ENCODE measurements at places on chromosomes 16 and 17. TPM values are rescaled to one million over a fixed set of nuclear protein-coding genes. Genes with fewer than 3 reads are reported as not detected.

Gene TNFAIP1
- 55.8 TPM for total RNA-seq

Gene CXCL16
- total RNA-seq = 5.3 TPM

Gene CDH3
- total RNA-seq = 16.7 TPM

Gene CCL17
- not detected for total RNA-seq

DNA sequence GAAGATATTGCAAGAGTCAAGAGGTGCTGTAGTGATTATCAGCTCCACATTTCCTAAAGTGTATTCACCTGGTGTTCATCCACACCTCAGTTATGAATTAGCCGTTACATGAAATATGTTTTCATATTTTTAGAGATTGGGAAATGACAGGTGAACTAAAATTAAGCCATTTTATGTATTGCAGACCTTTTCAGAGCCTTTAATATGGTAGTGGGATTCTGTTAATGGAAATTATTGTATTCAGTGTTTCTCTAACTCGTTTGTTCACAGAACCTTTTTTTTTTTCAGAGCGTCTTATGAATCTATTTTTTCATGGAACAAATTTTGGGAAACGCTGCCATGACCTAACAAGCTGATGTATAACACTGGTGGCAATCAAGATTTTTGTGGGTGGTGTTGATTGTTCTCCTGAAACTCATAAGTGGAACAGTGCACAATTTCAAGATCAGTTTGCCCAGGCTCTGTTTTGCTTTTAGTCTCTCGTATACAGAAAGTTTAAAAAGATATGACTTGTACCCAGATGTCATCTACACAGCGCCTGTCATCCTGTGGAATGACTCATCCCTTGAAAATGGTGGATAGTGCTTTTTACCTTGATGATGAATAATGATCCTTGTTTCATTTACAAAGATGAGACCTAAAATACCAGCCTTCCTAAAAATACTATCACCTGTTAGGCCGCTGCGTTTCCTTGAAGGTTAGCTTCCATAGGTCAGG is 88.8 kb downstream of the ARHGAP44 start:
- no peak for DNase-seq
- H3K4me1 ChIP-seq = no peaks in the 10 kb centered on the region
- H3K27ac ChIP-seq = no peak overlapping the region
- H3K4me3 ChIP-seq = no peak overlapping the region

GRCh38 chr17:76687298-76688164 is 23.2 kb downstream of the MXRA7 start:
- peak overlapping the region; percentile 10 for H3K27ac ChIP-seq
- H3K36me3 ChIP-seq = no peaks in the 10 kb centered on the region
- H3K27me3 ChIP-seq = no peaks in the 10 kb centered on the region
- H3K4me3 ChIP-seq = no peak overlapping the region
- H3K4me1 ChIP-seq = peaks cover 29% of the 10 kb centered on the region
- DNase-seq = no peak

- DNase-seq = no peak
- no peaks in the 10 kb centered on the region for H3K36me3 ChIP-seq
- H3K4me1 ChIP-seq = peaks cover 50% of the 10 kb centered on the region
- no peak overlapping the region for H3K4me3 ChIP-seq
- no peaks in the 10 kb centered on the region for H3K27me3 ChIP-seq
These were observed 7.5 kb downstream of the C1QTNF8 start for GRCh38 chr16:1088295-1089170.

GRCh38 chr17:10745231-10745630 is 15.4 kb upstream of the TMEM220 start:
- no peaks in the 10 kb centered on the region for H3K27me3 ChIP-seq
- no peak overlapping the region for H3K27ac ChIP-seq
- H3K36me3 ChIP-seq = no peaks in the 10 kb centered on the region
- H3K4me3 ChIP-seq = no peak overlapping the region

Data from Panc1 (cell line).